ENCODE measurements at places on chromosomes 3 and 15.

- no peak for DNase-seq
Observed at GRCh38 chr3:180959691-180960090, 29.8 kb downstream of the DNAJC19 start.

DNA sequence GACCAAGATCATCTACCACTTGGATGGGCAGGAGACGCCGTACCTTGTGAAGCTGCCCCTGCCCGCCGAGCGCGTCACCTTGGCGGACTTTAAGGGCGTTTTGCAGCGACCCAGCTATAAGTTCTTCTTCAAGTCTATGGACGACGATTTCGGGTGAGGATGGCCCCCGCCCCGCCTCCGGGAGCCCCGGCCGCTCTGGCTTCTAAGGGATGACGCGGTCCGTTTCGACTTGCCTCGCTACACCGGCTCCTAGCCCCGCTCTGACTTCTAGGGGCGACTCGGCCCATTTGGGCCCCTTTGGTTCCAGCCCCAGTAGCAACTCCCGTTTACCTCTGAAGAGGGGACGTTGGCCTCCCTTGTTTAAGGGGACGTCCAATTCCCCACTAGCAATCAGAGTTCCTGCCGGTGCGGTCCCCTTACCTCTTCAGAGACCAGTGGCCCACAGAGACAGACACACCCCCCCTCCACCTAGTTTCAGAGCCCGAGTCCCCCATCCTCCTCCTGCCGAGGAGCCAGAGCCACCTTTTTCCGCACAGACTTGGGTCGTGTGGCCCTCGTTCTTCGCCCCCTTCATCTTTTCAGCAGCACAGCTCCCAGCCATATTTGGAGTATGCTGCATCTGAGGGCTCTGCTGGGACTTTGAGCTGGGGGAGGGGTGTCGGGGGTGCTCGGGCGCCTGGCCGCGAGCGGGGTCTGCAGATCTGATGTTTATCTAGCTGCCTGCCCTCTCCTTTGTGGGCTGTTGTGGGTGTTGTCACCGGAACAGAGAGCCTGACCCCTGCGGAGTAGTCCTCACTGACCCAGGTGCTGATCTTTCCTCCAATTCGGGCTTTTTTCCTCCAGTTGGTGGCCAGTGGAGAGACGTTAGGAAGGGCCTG is 706 bp downstream of the DVL3 start:
- DNase-seq: no peak

- DNase-seq: no peak
Observed at GRCh38 chr3:43018246-43018645, 39.1 kb downstream of the GASK1A start.

DNA sequence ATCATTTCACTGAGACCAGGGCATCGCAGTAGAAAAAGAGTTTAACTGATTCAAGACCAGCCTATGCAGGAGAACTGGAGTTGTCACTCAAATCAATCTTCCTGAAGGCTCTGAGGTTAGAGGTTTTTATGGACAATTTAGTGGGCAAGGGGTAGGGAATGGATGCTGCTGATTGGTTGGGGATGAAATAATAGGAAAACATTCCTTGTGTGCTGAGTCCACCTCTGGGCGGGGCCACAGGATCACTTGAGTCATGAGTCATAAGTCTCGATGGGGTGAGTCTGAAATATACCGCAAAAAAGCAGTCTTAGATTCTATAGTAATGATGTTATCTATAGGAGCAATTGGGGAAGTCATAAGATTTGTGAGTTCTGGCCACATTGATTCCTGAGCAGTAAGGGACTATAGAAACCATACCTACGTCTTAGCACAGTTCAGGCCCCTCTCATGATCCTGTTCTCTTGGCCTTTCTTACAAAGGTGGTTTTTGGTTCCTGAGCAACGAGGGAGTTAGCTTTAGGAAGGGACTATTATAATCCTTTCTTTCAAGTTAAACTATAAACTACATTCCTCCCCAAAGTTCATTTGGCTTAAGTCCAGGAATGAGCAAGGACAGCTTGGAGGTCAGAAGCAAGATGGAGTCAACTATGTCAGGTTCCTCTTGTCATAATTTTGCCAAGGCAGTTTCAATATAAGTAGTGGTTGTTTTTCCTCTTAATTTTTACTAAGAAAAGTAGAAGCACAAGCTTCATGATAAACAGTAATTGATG is 2.7 kb upstream of the OPA1 start:
- no peak for DNase-seq

- DNase-seq: no peak
Observed at GRCh38 chr3:20990896-20991295, 760.1 kb downstream of the ZNF385D start.

DNA sequence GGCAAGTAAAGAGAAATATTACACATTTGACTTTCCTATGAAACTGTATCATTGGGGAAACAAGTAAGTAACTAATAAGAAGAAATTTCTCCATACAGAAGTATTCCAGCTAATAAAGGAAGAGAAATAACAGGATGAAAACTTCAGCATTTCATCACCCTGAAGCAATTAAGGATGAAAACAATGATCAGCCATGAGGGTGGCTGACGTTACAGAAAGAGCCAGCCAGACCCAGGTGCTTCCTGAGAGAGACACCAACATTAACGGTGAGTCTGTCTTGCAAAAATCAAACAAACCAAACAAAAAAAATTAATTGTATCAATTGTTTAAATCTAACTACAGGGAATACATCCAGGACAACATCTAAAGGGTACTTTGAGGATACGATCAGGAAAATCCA is 190.0 kb downstream of the ARRDC4 start:
- no peak for DNase-seq
